RWPE2 (cell line): ENCODE measurements at places on chromosomes 12 and 14.
A peak's percentile ranks its signal among the peaks of the same experiment; 100 is the strongest.

GRCh38 chr12:31794745-31795144, 65.9 kb upstream of the AMN1 start:
- DNase-seq = no peak

DNA sequence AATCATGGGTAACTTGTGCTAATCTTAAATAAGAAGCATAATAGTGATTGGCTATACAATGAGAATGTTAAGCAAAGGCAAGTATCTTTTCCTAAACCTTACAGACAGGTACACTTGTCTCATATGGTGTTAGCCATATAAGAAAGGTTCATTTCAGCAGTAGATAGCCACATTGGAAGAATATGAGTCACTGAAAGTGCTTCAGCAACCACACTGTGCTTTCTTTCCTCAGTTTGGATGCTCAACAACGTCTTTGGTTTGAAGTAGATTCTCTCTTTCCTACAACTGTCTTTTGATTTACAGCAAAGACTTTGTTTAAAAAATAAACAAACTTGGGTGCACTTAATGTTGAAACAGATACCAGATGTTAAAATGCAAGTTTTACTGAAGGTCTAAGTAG, 8.9 kb downstream of the DDHD1 start:
- no peak for DNase-seq

DNA sequence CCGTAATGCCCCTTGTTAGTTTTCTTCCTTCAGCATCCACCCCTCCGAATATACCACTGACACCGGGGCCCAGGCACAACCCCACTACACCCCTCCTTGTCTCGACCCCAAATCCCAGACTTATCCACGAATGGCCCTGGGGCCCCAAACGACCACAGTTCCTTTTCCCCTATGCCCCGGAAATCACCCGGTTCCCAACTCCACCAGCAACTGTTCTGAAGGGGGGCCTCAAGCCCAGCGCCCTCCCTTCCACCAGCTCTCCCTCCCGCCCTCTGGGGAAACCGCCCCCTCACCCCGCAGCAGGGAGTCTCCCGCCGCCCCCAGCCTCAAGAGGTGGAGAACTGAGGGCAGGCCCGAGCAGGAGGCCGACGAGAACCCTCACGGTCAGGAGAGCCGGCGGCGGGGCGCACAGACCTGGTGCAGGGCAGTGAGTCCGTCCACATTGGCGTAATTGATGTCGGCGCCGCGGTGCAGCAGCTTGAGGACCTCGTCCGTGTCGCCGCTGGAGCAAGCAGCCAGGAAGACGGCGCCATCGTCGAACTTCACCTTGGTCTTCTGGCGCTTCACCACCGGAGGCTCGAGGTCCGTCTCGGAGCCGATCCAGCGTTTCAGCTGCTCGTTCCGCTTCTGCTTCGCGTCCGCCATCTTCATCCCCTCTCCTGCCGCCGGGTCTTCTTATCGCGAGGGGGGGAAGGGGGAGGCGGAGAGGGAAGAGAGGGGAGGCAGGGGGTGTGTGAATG, 446 bp downstream of the PPP1R12A start:
- peak; percentile 62 for DNase-seq

DNA sequence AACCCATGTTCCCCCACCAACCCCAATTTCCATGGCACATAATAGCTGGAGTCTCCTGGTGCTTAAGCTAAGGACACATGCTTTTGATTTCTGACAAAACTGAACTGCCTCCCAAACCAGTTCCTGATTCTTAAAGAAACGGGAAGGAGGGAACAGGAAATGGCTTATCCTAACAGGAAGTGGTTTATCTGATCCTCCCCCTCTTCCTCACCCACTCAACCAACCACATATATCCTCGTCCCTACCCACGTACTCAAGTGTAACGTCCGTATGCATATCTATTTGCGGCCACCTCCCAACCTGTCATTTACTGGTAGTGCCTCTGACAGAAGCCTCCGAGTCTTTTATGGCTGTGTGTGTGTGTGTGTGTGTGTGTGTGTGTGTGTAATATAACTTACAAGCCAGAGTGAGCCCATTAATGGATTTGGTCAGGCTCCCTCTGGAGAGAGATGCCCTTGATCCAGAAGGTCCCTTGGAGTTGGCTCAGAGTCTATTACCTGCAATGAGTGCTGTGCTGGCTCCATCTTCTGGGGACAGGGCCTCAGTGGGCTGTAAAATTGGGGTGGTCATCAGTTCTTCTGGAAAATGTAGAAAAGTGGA, 7.7 kb downstream of the DAZAP2 start:
- DNase-seq = no peak

DNA sequence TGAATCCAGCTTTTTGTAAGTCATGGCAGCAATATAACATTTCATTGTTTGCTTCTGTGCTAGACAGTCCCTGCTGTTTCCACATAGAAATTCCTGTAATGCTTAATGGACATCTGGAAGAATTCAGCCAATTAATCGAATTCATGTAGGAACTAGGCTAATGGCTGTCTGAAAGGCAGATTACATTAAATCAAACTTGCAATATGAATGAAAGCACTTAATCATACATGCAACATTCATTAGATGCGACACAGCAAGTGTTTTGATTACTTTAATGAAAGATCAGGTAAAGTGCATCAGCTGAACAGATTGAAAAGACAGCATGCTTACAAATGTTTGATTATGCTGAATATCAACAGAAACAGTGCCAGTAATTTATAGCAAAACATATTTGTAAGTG, 24.1 kb upstream of the INSM2 start:
- no peak for DNase-seq

DNA sequence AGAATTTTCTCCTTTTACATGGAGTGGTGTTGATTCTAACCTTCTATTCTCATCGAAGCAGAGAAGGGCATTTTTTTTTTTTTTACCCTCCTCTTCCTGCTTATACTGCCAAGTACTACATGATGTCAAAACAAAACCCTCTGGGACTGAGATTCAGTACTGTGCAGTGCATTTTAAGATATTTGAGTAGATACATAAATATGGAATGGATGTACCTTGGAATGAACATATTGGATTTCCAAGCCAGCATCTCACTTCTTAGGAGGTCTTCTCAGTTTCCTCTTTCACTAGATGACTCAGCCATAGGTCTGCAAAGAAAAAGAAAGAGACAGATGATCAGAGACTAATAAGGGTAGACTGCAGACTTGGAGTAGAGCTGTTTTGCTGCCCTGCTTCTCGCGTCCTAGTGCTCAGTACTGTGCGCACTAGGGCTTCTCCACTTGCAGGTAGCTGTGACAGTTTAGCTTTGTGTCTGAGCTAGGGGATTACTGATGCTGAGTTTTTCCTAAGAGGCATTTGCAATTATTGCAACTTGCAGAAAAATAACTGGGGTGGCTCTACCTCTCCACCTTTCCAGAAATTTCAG, 20.4 kb downstream of the TPH2 start:
- DNase-seq = no peak

DNA sequence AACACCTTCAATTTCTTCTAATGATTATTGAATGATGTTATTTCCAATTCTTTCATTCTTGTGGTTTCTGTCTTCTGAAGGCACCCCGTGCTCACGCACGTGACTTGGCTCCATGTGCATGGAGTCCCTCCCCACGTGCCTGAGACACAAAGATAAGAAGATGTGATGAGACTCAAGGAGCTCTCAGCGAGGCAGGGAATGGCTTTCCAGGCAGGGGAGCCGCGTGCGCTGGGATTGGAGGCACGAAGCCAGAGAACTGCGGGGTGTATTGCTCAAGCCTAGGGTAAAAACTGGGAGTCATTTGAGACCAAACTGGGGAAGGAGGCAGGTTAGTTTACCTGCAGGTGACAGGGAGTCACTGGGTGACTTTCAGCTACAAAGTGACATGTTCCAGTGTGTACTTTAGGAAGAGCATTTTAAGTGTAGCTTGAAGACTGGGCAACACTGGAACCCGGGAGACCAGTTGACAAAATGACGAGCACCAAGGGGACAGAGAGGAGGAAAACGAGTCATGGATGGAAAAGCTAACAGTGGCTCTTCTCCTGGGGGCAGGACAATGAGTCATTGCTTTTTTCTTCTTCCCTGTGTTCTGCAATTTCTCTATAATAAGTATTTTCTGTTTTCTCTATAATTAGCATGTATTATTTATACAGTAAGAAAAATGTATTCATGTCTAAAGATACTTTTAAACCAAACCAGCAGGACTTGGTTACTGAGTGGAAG, 311.7 kb upstream of the FKBP4 start:
- DNase-seq = no peak

GRCh38 chr12:29160230-29160629, 11.2 kb downstream of the FAR2 start:
- DNase-seq = no peak

- DNase-seq = no peak
Measured at GRCh38 chr14:79802093-79802492, 409.2 kb downstream of the DIO2 start.

DNA sequence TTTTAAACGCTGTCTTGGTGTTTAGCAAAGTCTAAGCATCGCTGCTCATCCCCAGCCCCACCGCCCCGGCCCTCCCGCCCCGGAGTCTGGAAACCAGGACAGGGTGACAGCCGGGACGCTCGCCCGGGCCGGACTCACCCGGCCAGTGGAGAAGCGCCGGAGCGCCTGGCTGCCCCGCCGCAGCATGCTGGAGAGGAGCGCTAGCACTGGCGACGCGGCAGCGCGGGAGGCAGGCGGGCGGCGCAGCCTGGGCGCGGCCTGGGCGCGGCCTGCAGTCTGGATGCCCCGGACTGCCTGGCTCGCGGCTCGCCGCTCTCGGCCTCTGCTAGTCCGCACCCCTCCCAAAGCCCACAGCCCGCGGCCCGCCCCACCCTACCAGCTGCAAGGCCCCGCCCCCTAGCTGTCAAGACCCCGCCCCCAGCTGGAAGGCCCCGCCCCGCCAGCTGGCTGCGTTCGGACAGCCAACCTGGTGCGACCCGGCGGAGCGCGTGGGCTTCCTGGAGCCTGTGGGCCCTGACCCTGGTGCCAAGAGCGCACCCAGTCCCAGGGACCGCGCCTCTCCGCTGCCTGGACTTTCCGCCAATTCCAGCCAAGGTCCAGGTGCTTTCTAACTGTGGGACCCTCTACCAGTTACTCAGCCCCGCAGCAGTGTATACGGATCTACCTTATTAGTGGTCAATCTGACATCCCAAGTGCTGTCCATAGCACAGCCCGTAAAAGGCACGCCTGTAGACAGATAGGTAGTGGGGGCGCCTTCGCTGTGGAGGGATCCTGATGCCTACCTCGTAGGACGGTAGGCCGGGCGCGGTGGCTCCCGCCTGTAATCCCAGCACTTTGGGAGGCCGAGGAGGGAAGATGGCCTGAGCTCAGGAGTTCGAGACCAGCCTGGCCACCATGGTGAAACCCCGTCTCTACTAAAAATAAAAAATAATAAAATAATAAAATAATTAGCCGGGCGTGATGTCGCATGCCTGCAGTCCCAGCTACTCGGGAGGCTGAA, at the start of gene ALDH1L2:
Gene ALDH1L2 (minus strand): TSS at position 208 of the 1,000 bp plus-strand sequence. CDS start 22 bp downstream, at position 186.
- peak; percentile 85 for DNase-seq

GRCh38 chr12:52496054-52496453, 3.0 kb upstream of the KRT6A start:
- no peak for DNase-seq

DNA sequence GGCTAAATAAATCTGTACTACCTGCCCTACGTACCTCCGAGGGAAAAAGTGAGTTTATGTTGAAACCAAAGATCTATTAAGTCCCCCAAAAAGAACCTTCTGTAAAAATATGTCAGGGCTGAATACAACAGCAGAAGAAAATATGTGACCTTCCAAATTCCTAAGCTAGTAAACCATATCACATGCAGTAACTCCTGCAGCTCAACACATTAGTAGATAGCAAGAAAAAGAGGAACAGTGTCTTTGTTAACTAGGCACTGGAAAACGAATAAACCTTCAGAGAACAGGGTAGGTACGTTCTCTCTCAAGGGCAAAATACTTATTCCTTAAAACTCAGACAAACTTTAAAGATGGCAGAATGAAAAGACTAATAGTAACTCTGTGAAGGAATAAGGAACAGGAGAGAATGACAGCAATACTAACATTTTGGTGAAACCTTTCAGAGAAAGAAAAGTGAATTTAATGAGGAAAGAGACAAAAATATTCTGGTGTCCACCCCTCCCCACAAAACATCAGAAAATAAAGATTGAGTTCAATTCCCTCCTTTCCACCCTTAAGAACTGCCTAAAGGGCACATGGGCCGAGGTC, 18.0 kb downstream of the CBX5 start:
- DNase-seq = no peak

DNA sequence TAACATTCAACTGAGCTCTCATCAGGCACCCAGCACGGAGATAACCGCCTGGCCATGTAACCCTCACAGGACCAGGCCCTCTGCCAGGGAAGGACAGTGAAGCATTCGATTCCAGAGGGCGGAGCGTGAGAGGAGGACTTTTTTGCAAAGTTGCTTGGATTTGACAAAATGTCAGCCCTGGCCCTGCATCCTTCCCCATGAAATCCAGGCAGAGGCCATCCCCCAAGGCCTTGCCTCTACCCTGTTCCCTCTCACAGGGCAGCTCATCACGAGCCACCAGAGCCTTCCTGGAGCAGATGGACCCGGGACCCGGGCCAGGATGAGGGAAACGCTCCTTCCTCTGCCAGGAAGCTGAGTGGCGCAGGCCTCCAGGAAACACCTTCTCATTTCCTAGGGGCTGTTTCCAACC, 17.0 kb downstream of the CAMKK2 start:
- no peak for DNase-seq

DNA sequence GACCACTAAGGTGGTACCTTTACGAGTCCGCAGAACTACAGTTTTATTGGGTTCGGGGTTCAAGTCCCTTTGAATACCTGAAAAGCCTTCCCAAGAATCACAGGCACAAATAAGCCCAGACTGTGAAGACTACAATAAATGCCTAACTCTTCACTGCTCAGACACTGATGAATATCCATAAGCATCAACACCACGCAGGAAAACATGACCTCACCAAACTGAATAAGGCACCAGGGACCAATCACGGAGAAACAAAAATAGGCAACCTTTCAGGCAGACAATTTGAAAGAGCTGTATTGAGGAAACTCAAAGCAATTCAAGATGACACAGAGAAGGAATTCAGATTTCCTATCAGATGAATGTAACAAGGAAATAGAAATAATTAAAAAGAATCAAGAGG, 24.2 kb upstream of the P2RX7 start:
- no peak for DNase-seq

DNA sequence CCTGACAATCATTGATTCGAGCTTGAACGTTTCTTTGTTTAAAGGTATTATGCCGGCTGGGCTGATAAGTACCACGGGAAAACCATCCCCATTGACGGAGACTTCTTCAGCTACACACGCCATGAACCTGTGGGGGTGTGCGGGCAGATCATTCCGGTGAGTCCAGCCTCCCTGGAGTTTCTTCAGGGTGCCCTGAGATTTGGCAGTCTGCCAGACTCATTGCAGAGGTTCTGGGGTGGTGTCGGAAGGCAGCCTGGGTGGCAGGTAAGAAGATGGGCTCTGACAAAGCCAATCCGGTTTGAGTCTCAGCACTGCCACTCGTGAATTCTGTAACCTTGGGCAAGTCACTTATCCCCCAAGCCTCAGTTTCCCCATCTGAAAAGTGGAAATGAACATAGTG, 23.0 kb downstream of the ALDH2 start:
- no peak for DNase-seq

DNA sequence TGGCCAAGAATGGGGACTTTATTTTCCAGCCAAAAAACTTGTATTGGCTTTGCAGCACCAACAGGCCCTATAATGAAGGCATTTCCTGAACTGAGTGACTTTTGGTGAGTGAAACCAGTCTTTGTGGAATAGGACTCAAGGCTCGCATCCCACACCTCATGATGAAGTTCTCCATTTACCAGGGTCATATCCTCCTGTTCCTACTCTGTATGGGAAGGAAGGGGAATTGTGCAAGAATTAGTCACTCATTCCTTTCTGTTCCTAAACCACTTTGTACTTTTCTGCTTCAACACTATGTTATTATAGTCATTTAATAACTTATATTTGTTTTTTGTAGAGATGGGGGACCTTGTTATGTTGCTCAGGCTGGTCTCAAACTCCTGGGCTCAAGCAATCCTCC, 2.3 kb upstream of the SPATS2 start:
- no peak for DNase-seq

- DNase-seq = no peak
Measured at GRCh38 chr14:33254342-33254741, 315.7 kb downstream of the NPAS3 start.
